ENCODE measurements at places on chromosomes 6 and 20. TPM values are rescaled to one million over a fixed set of nuclear protein-coding genes. Genes with fewer than 3 reads are reported as not detected.

DNA sequence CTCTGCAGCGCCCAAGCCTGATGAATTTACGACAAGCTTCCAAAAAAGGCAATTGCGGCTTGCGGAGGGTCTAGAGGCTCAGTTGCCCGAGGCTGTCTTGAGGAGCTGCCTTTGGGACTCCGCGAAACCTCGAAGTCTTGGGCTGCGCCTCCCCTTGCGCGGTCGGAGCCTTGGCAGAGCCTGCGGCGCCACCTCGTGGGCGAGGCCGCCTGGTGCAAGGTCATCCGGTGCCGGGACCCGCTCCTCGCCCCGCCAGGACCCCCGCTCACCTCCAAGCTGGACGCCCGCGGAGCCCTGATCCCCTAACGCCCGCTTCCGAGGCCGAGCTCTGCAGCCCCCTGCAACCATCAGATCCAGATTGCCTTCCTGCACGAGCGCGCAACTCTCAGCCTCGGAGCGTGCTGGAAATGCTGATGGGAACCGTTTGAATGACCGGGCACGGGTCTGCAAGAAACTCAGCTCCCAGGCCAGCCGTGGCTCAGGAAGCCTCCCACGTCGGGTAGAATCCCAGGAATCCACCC, 14.9 kb upstream of the FAM210B start:
- peak; percentile 57 for DNase-seq

The GCNT2 gene
- total RNA-seq = 41.8 TPM

DNA sequence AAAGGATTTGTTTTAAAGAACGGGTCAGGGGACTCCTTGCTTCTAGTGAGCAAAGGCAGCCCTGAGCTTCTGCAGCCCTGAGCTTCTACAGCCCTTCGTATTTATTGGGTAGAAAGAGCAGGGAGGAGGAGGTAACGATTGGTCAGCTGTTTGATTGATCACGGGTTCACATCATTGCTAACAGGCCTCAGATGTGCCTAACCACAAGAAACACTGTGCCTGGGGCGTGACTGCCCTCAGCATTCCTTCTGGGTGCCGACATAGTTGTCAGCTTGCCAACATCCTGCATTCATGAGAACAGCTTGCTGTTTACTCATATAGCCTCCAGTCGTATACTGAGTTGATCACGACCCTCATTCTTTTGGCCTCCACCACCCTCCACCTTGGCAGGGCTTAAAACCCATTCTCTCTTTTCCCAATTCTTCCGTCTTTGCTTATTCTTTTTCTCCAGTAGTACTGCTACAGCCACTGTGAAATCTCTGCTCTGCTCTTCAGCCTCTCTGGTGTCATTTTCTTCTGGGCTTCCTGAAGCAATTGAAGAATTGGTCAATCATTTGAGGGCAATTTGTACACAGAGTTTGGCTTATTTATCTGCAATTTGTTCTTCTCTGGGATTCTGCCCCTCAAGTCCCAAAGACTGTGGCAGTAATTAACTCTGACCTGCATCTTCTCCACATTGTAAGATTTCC, 25.4 kb upstream of the NOP56 start:
- DNase-seq = no peak

- no peak for DNase-seq
Observed at GRCh38 chr6:20571261-20571660, 37.0 kb downstream of the CDKAL1 start.

GRCh38 chr6:13913226-13914001, 11.3 kb upstream of the RNF182 start:
- DNase-seq = no peak

The TMEM200A gene
- 0.15 TPM for total RNA-seq

DNA sequence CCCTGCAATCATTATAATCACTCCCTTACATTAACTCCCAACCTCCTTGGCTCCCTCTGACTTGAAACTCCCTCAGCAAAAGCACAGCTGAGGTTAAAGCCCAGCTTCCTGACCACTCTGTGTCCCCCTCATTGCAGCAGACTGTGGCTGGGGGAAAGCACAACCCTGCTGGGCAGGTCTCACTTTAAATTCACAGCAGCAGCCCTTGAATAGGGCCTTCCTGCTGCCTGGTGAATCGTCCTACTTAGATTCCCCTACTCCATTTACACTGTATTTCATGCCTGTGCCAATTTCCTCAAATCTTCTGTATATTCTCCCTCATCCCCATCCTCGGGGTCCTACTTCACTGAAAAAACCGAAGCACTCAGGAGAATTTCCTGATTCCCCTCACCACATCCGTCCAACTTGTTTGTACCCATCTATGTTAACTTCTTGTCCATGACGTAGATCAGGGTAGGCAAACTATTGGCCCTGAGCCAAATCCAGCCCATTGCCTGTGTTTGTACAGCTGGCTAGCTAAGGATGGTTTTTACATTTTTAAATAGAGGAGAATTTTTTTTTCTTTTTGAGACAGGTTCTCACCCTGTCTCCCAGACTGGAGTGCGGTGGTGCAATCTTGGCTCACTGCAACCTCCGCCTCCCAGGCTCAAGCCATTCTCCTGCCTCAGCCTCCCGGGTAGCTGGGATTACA, 31.5 kb upstream of the GCM1 start:
- DNase-seq = peak; percentile 36

The SMPDL3A gene
- total RNA-seq = 4.4 TPM

DNA sequence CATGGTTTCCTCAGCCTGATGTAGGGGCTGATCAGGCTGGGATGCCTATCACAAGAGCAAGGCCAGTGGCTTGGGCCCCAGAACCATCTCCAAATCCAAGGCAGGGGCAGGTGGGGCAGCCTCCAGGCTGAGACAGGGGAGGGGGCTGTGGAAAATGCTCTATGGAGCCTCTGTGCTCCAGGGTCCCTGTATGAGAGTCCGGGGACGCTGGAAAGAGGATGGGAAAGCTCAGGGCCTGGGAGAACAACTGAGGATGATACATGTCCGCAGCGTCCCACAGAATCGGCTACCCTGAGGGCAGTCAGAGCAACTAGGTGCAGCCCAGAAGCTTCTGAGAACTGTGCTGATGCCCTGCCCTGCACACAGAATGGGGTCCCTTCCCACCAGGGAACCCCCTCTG, 43.4 kb downstream of the CPXM1 start:
- no peak for DNase-seq

DNA sequence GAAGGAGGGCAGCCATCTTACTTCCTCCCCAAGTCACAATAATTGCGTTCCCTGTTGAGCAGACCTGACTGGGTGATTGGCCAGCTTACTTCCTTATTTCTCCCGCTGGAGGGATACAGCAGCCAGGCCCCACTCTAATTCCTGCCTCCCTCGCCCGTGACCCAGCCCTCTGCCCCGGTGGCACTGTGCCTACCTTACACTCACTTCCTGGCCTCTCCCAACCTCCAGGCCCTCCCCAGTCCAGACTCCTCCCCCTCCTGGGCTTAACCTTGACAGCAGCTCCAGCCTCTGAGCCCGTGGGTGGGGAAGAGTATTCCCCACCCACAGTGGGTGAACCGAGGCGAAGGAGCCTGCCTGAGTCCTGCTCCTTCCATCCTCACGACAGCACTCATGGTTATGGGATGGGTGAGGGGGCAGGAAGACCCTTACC, 3.0 kb downstream of the BAK1 start:
- DNase-seq = peak; percentile 57

The HRH3 gene
- not detected for total RNA-seq

DNA sequence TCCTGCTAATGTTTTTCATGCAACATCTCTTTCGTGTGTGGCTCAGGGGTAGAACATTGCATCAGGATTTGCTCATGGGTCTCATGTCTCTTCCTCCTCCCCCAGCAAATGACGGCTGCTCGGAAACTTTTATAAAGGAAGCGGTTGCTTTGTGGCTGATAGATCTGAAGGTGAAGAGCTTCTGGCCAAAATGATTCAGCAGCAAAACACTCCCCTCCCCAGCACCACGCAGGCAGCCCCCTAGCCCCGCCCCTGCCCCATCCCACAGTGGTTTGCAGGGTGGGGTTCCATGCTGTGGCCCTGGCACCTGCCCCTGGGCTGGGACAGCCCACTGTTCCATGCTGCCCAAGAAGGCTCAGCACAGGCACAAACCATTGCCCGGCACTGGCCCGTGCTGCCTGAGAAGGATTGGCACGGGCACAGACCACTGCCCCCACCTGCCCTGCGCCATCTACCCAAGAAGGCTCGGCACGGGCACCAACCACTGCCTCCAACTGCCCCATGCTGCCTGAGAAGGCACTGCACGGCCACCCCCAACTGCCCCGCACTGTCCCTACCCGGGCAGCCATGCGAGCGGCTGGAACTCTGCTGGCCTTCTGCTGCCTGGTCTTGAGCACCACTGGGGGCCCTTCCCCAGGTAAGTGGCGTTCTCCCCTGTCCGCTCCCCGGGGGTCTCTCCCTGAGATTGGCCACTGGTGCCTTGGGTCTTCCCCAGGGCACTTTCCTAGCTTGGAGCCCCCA, at the start of gene CST7:
CST7 (plus strand) TSS at position 331 of the 741 bp plus-strand sequence; CDS start at position 568, 237 bp downstream.
- peak; percentile 47 for DNase-seq

- no peak for DNase-seq
Observed at GRCh38 chr20:23874747-23875146, 4.8 kb downstream of the CST5 start.

- DNase-seq = peak; percentile 81
Observed at GRCh38 chr6:125597411-125598253, 151.8 kb upstream of the HEY2 start.

GRCh38 chr6:88174906-88175305, 8.8 kb upstream of the CNR1 start:
- no peak for DNase-seq

DNA sequence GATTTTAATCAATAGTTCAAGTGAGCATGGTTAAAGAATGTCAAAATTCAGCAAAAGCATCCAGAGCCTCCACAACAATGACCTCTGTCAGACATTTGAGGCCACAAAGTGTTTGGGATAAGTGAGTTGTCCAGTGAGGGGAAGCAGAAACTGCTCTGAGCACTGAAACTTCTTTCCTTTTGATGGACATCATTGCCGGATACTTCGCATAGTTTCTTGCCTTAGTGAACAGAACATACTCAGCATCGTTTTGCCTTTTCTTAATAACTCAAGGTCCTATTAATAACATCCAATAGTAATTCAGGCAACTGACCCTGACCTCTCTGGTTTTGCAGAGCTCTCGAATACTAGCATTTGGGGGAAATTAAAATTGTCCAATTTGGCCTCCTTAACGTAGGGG, 78.6 kb downstream of the EDN3 start:
- DNase-seq = no peak

- no peak for DNase-seq
Observed at GRCh38 chr6:165245287-165245686, 64.1 kb downstream of the C6orf118 start.

The PBOV1 gene
- total RNA-seq = not detected

- no peak for DNase-seq
Observed at GRCh38 chr6:170285482-170285881, 5.4 kb downstream of the DLL1 start.

The SALL4 gene
- not detected for total RNA-seq

DNA sequence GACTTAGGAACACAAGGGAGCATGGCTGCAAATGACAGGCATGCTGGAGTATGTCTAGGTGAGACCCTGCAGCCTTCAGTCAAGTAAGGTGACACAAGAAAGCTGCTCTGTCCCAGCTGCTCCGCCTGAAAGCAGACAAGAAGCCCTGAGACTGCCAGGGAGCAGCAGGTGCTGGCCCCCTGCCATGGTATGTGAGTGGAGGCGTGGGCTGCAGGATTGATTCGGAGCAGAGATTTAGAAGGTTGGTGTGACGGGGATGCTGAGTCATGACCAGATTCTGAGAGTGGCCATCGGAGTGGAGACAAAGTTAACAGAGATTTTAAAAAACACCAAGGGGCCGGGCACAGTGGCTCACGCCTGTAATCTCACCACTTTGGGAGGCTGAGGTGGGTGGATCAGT, 17.8 kb downstream of the LRP11 start:
- DNase-seq = no peak

The PRDM13 gene
- not detected for total RNA-seq

DNA sequence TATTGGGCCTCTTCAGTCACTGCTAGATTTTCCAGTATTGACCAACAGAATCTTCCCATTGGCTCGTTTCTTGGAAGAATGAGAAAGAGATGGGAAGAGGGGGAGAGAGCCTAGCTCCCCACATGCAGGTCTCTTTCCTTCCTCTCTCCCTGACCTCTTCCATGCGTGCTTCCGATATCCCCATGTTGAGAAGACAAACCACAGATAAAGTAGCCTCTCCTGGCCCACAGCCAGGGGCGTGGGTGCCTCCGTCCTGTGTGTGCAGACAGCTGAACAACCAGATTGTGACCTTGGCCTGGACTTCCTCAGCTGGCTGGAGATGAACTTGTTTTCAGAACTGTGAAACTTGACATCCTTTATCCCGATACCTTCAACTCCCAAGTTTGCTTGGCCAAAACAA, 71.0 kb downstream of the EDN3 start:
- DNase-seq = no peak

GRCh38 chr6:43972913-43973300, 154.3 kb downstream of the MRPL14 start:
- DNase-seq = peak; percentile 92

DNA sequence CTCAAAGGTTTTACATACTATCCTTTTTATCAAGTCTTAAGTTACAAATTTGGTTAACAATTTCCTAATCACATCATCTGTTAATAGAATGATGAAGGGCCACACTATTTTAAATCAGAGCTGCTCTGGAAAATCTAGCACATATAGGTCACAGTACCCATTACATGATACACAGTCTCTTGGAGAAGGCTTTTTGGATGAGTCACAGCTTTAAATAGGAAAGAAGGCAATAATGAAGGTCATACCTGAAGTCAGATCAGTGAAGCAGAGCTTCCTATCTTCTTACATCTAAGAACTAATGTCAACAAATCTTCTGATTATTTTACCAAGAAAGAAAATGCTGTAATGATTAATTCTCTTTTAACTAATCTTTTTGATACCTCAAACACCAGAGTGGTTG, 248.5 kb downstream of the BTBD9 start:
- DNase-seq = no peak

DNA sequence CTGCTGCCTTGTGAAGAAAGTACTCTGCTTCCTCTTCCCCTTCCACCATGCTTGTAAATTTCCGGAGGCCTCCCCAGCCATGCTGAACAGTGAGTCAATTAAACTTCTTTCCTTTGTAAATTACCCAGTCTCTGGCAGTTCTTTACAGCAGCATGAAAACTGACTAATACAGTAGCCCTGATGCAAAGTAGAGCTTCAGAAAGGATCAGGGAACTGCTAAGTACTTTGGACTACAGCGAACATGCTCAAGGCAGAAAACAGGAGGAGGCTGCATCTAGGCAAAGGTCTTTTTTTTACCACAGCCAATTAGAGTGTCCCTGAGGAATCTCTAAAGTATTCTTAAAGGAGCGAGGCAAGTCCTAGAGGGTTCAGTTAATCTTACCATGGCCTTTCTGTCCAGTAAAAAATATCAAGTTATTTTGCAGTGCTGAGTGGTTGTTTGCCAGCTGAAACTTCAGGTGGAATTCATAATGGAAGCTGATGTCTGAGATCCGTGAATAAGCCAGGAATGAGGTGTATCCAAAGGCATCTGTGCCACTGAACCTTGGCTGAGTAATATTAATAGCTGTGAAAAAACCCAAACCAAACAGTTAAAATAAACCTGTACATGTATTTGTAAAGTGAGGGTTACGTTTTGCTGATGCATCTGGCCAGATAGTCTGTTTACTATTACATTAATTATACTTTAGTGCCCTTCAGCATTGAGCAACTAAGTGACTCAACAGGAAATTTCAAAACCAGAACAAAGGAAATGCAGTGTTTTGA, 170.4 kb downstream of the PHF3 start:
- no peak for DNase-seq

The WFDC5 gene
- total RNA-seq = not detected

- DNase-seq = no peak
Observed at GRCh38 chr6:132892929-132893771, 78.8 kb downstream of the RPS12 start.

All from left ventricle myocardium superior (tissue), 1 donor.